ENCODE measurements at places on chromosomes 4 and X.

DNA sequence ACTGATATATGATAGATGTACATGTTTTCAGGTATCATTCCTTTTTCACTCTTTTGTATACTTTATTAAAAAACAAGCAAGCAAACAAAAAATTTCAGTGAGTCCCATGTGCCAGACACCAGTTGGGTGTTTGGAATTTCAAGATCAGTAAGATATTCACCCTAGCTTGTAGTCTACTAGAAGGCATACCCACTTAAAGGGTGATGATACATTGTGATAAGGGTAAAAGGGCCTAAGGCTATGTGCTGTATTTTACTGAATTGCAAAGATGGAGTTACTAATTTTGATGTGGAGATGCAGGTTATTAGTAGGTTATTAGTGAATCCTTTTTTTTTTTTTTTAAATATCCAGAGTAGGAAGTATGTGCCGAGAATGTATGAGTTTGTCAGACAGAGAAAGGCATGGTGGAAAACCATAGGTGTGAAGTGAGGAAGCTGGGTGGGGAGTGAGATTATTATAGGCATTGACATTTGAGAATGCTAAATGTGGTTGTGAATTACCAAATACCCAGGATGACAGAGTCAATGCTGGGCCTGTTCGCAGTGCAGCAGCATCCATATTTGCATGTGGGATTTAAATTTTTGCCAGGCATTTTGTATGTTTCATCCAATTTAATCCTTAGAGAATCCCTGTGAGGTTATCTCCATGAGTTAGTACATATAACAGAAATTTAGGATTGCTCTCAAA is 10.1 kb downstream of the STIM2 start:
- DNase-seq = no peak

DNA sequence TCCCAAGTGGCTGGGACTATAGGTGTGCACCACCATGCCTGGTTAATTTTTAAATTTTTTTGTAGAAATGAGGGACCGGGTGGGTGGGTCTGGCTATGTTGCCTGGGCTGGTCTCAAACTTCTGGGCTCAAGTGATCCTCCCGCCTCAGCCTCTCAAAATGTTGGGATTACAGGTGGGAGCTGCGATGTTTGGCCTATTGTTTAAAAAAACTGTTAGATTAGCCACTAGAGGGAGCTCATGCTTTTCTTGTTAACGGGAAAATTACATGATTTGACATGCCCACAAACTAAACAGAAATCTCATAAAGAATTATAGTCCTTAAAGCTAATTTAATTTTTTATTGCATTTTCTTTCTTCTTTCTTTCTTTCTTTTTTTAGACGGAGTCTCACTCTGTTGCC is 5.0 kb upstream of the SDAD1 start:
- no peak for DNase-seq

GRCh38 chr4:150814873-150815272 is 200.2 kb downstream of the LRBA start:
- no peak for DNase-seq

DNA sequence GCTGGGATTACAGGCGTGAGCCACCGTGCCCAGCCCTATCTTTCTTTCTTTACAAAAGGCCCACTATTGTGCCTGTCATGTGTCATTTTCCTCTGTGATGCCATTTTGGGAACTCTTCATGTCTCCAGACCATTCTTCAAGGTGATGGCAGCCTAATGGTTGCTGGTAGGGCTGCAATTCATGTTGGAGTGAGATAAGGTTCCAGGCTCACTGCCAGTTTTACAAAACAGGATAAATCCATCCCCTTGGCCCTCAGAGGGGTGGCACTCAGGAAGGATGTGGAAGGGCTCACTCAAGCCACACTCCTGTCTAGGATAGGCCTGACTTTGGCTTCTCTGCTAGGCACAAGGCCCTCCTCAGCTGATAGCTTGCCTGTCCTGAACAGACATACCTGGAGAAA is 3.8 kb downstream of the TCEAL9 start:
- no peak for DNase-seq

DNA sequence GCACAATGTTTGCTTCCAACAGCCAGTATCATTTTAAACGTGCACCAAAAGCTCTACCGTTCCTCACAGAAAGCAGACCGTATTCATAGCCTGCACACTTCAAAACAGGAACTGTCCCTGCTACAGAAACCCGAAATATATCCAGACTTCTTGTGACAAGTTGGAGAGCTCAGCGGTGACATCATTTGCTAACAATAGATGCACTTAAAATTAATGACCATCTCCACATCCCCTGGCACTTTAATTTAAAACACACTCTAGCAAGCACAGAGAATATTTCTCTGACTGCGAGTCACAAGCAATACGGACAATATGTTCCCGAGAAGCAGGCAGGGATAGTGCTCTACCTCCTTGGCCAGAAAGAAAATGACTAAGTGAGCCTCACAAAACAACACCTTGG is 2.5 kb downstream of the NYX start:
- no peak for DNase-seq

- peak; percentile 46 for DNase-seq
Measured at GRCh38 chr4:127965803-127966175, 583 bp downstream of the ABHD18 start.

- DNase-seq = peak; percentile 2
Measured at GRCh38 chrX:120244735-120245498, 5.7 kb upstream of the ZBTB33 start.

GRCh38 chr4:160811956-160812355 is 1351.8 kb downstream of the FSTL5 start:
- no peak for DNase-seq

DNA sequence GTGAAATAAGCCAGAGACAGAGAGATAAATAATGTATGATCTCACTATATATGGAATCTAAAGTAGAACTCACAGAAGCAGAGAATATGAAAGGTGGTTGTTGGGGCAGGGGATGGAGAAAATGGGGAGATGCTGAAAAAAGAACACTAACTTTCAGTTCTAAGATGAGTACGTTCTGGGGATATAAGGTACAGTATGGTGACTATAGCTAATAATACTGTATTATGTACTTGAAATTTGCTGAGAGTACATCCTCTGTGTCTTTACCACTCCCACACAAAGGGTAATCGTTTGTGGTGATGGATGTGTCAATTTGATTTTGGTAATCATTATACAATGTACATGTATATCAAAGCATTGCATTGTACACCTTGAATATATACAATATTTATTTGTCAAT is 6.6 kb downstream of the FBXL5 start:
- no peak for DNase-seq

GRCh38 chr4:57291911-57292310 is 181.7 kb upstream of the IGFBP7 start:
- no peak for DNase-seq

GRCh38 chr4:177229331-177229730 is 80.3 kb upstream of the NEIL3 start:
- DNase-seq = no peak

GRCh38 chr4:79578606-79579005 is 170.6 kb upstream of the GK2 start:
- no peak for DNase-seq

DNA sequence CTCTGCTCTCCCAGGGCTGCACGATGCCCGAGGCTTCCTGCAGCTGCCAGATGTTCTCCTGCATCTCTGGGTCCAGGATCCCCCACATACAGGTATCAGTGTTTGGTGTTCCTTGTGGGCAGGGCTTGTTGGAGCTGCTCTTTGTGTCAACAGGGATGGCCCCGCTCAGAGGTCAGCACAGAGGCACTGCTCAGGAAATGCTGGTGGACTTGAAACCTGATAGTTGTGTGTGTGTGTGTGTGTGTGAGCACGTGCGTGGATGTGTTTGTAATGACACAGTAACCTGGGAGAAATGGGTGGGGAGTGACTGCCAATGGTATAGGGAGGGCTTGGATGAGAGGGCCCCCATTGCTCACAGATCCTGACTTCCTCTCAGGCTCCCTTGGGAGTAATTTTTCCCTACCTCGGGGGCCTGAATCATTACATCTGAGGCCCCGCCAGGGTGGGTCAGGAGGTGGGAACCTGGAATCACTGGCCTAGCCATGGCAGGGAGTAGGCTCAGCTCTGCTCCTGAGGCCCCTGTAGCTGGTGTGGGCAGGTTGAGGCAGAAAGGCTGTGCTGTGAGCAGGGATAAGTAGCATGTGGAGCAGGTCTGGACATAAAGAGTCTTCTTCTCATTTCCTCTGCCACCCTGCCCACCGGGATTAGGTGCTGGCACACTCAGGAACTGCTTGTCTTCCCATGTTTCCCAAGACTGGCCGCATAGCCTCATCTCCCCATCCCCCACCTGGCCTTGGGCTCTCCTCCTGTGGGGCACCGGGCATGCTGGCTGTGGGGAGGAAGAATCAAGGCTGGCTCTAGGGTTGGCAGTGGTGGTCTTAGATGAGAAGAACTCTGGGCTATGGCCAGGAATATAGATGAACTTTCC is 2.5 kb upstream of the EFNB1 start:
- DNase-seq = no peak
